ENCODE measurements at places on chromosomes 4 and X. TPM values are rescaled to one million over a fixed set of nuclear protein-coding genes. Genes with fewer than 3 reads are reported as not detected.
A peak's percentile ranks its signal among the peaks of the same experiment; 100 is the strongest.

GRCh38 chrX:78104447-78105176 lies 564 bp downstream of the PGK1 start:
- DNase-seq: peak; percentile 57

DNA sequence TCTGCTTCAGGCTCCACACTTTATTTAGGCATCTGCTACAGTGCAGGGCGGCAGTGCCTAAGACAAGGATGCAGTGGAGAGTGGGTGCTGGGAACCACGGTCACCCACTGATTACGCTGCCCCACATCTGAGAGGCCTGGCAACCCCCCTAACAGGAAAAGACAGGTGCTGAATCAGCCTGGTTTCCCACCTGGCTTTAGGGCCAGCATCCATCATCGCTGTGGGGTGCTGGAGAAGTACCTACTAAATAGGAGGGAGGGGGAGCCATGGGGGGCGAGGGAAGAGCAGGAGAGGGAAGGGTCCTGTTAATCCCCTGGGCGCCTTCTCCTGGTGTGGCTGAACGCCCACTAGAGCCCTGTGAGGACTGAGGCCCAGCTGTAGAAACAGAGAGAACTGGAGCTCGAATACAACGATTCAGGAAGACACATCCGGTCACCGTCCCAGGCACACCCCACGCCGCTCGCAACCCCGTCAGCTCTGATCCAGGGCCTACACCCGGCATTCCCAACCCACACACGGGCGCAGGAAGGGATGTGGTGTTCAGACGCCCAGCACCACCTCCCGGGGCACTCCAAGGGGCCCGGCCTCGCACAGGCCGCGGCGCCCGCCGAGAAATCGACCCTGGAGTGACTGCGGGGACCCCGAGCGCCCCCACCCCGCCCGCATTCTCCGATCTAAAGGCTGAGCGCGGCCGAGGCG lies 554 bp downstream of the DCTD start:
- DNase-seq: peak; percentile 65

MAD2L1 gene
- not detected for total RNA-seq

DNA sequence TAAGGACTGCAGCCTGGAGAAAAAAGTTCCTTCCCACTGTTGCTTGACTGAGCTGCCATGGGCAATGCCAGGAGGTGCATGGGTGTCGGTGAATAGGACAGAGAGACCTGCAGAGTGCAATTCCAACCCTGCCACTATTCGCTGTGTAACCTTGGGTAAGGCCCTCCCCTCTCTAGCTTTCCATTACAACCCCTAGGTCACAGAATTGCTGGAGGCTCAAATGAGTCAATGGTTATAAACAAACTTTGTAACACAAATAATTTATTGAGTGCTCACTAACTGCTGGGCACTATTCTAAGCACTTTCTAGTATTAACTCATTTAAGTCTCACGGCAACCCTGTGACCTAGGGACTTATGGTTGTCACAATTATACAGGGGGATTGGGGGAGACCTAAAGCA lies 37.8 kb downstream of the PJA1 start:
- no peak for DNase-seq

CFAP47 gene
- total RNA-seq: not detected

All from stomach (tissue), 19 donors.